ENCODE measurements at places on chromosomes 3 and 15.
A peak's percentile ranks its signal among the peaks of the same experiment; 100 is the strongest.

GRCh38 chr3:72079369-72079872 is 294.5 kb upstream of the PROK2 start:
- no peak for DNase-seq

- DNase-seq: no peak
Measured at GRCh38 chr3:194064380-194065332, 71.3 kb upstream of the HES1 start.

GRCh38 chr15:66186049-66186825 is 67.3 kb downstream of the MEGF11 start:
- DNase-seq: no peak

- DNase-seq: no peak
Measured at GRCh38 chr15:101472033-101472432, 17.5 kb downstream of the PCSK6 start.

DNA sequence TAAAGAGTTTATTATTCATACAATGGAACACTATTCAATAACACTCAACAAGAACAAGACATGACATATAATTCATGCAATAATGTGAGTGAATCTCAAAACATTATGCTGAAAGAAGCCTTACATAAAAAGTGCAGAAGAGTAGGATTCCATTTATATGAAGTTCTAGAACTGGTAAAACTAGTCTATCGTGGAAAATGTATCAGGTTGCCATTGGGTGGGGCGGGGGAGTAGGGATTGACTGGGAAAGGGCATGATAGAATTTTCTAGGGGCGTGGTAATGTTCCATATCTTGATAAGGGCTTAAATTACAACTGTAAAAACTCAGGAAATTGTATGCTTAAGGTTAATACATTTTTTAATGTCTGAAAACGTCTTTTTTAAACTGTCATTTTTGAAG is 247.9 kb downstream of the SATB1 start:
- no peak for DNase-seq

- no peak for DNase-seq
Measured at GRCh38 chr15:81105545-81105944, 28.5 kb upstream of the CFAP161 start.

DNA sequence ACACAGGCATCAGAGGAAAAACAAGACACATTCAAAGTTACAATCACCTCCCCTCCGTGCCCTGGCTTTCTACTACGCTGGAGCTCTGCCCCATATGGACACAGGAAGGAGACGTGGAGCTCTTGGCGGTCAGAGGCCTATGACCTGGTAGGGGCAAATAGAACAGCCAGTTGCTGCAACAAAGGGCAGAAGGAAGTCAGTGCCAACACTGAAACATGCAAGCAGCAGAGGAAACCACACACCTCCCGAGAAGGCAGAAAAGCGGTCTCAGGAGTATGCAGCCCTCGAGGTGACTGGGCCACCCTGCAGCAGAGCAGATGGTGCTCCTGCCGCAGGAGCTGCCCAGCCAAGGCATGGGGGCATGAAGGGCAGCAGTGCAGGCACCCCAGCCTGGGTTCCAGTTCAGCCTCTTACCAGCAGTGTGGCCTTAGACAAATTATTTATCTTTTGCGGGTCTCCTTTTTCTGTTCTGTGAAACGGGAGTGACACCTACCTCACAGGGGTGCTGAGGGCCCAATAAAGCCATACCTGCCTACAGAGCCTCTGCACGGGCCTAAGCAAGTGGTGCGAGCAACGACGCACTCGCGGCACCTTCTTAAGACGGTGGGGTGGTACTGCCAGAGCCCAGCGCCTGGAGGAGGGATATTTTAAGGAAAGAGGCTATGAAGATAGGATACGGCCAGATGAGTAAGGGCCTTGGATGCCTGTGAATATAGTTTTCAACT is 8.6 kb downstream of the ZXDC start:
- DNase-seq: no peak

- DNase-seq: no peak
Measured at GRCh38 chr15:40856746-40857145, 12.9 kb downstream of the SPINT1 start.

GRCh38 chr15:32669896-32670611 is 28.5 kb downstream of the SCG5 start:
- peak; percentile 87 for DNase-seq

GRCh38 chr15:33040496-33040895 is 154.0 kb downstream of the FMN1 start:
- no peak for DNase-seq

GRCh38 chr3:182392182-182392937 is 400.9 kb upstream of the ATP11B start:
- no peak for DNase-seq

DNA sequence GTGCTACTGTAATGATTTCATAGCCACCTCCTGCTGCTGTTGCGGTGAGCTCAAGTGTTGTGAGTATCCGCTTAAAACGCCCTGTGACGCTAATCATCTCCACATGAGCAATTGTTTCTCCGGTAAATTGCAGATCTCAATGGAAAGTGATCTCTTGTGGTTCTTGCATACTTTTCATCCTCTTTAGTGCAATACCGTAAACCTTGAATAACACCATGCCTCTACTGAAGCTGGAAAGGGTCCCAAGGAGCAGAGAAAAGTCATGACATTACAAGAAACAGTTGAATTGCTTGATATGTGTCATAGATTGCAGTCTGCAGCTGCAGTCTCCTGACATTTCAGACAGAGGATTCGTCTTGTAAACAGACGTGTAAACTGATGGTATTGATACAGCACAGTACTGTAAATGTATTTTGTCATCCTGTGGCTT is 6.0 kb upstream of the CEMIP start:
- DNase-seq: no peak

DNA sequence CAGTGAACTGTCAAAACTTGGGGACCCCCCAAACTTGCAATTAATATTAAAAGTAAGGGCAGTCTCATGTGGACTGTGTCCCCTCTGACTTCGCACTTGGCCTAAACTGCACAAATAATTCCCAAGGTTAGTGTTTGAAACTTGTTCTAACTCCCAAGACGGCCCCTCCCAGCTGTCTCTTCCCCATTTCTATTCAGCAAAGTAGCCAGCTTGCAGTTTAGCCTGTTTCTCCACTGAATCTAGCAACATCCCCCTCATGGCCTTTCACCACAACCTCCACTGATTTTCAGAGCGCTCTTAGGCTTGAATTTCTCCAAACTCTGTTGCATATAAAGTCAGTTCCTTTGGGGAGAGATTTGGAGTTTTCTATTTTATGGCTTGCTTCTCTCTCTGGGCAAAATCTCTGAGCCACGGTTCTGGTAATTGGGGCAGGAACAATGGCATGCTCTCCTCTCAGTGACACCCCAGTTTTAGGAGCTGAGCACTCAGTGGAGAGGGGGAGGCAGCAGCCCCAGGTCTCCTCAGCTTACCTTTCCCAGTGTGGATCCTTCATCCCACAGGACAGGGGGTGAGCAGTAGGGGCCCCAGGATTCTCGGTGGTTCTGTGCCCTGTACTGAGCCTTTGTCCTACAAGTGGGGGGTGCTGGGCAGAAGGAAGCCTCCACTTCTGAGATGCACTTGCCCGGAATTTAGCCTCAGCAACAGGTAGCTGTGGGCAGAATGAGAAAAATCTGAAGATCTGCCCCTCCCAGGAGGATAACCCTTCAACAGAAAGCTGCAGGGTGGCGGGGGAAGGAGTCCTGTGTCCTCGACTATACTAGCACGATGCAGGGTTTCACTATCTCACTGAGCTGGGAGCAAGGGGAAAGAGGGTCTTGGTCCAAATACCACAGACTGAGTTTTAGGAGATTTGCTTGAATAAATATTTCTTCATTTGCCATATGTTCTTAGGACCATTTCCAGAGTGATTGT is 39.3 kb upstream of the GATA2 start:
- no peak for DNase-seq

- no peak for DNase-seq
Measured at GRCh38 chr3:192826214-192827006, 91.2 kb downstream of the MB21D2 start.

DNA sequence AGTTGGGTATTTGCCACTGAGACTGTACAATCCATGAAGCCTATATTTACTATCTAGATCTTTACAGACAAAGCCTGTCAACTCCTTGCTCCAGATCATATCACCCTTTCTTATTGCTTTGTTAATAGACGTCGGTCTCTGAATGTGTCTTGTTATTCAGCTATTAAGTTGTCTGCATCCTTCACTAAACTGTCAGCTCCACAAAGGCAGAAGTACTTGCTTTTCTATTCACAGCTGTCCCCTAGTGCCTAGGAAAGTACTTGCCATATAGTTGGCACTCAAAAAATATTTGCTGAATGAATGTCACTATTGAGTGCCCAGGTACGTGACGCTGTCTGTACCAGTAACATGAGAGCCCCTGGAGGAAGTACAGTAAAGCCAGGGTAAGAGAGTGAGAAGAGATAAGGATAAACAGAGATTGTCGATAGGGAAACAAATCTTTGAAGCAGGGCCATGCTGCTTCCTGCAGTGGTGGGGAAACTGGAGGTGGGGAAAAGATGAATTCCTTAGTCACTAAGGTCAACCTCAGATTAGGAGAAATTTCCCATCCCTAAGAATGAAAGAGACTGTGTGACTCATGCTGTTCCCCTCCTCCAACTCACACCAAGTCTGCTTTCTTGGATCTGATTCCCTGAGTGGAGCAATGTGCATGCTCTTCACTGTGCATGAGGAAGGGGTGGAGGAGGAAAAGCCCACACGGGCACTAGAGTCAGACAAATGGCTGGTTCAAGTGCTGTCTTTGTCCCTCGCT is 36.3 kb downstream of the PRICKLE2 start:
- peak; percentile 22 for DNase-seq

GRCh38 chr3:119700920-119701734 is 1.7 kb upstream of the CFAP91 start:
- DNase-seq: no peak

GRCh38 chr15:33551860-33552259 is 241.1 kb downstream of the RYR3 start:
- DNase-seq: peak; percentile 63

DNA sequence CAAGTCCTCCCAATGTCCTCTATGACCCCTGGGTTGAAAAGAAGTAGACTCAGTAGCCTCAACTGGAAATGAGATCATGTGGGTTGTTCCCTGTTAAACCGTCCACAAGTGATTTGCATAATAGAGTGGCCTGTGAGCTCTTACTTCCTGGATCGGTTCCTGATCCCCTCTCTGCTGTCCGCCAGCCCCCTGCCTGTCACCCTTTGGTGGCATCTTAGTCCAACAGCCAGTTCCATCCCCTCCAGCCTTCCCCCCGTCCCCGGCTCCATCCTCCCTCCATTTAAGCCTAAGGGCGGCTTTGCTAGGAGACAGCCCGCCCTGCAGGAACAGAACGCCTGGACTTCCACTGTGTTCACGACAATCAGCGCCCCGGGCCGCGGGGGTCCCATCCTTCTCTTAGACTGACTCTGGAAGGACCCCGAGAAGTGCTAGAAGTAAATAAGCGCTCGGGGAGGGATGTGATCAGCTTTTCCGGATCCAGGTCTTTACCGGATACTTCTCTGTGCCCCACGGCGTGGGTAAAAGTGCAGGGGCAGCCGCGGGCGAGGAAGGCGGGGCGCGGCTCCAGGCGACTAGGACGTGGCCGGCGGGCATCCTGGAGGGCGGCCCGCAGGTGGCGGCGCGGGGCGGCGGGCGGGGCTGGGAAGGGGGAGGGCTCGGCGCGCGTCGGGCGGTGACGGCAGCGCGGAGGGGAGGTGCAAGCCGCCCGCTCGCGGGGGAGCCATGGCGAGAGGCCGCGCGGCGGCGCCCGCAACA is 51.2 kb upstream of the ULK4 start:
- peak; percentile 69 for DNase-seq

GRCh38 chr15:48572823-48573222 is 72.7 kb downstream of the FBN1 start:
- DNase-seq: no peak

- no peak for DNase-seq
Measured at GRCh38 chr3:149377408-149378364, at the start of gene TM4SF1. TM4SF1 (minus strand) TSS chr3:149377649; CDS start chr3:149377547, 102 bp downstream.

GRCh38 chr15:29914511-29914926 is 92.3 kb upstream of the TJP1 start:
- DNase-seq: no peak

- DNase-seq: no peak
Measured at GRCh38 chr3:195352895-195353488, 82.0 kb upstream of the XXYLT1 start.

DNA sequence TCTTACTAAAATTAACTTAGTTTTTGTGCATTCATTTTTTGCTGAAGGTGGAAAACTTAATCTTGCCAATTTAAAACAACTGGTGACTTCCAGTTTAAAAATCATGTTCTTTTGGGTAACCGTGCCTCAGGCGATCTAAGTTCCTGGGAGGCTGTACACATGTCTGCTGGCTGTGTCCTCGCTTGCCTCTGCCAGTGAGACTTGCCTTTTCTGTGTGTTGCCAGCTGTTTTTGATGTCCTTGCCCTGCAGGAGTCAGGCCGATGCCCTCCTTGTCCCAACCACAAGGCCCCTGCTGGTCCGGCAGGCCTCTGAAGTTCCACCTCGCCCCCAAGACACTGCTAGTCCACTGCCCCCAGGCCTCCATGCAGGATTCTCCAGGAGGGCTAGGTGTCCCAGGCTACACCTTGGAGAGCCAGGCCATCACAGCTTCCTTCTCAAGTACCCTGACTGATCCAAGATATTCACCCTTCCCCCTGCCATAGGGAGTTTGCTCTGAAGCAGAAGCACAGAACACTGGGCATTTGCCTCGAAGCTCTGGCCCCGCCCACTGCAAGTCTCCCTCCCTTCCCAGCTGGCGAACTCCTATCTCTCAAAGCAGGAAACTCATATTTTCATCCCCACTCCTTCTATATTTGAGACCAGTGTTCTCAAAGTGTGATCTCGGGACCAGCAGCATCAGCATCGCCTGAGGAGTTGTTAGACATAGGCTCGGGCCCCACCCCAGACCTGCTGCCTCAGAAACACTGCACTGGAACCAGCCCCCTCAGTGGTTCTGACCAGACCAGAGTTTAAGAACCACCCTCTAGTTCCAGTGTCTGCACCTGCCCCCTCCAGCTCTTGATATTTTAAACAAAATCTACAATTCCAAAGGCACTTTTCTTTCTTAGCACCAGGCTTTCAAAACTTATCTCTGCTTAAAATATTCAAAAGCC is 185.8 kb upstream of the UBE2E1 start:
- DNase-seq: no peak

- no peak for DNase-seq
Measured at GRCh38 chr3:78255403-78255802, 1215.5 kb downstream of the ROBO2 start.

DNA sequence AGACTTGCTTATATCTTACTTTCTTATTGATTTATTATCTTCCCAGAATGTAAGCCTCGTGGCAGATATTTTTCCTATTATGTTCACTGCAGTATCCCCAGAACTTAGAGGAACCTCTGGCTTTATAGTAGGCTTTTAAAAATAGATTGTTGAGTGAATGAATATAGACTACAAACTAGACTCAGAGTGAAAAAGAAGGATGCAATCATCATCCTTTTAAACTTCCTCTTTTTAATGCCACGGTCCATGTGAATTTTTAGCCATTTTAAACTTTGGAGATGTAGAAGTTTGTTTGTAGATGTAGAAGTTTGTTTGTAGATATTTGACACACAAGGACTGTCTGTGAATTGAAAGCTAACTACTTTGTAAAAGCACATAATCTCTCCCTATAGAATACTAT is 7.2 kb upstream of the P2RY12 start:
- no peak for DNase-seq
